ENCODE measurements at places on chromosomes 4 and X.
A peak's percentile ranks its signal among the peaks of the same experiment; 100 is the strongest.

DNA sequence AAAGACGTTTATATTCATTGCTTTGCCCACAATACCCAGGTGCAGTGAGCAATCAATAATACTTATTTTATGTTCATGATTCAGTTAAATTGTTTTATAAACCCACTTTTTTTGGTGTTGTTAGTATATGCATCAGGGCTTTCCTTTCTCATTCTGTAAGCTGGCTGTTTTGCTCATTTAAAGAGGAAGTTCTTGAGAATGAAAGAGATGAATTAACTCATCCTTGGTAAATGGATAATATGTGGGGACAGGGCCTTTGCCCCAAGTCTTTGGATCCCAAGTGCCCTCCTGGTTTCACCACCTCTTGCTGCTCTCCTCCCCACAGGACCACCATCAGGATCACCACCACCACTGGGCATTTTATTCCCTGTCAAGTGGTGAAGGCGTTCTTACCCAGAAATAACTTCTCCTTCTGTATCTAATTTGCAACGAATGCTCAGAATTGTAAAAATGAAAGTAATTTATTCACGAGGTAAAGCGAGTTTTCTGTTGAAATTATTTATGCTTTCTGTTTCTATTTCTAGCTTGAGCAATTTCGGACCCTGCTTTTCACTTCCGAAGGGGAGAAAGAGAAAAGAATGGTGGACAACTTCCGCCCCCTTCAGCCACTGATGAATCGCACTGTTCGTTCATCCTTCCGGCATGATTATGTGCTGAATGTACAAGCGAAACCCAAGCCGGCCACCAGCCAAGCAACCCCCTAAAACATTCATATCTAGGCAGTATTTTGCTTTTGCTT, 8.2 kb upstream of the ZRSR2 start:
- DNase-seq: no peak

- DNase-seq: no peak
Measured at GRCh38 chrX:114611018-114611619, 27.2 kb downstream of the HTR2C start.

- no peak for DNase-seq
Measured at GRCh38 chr4:21628916-21629610, 319.5 kb downstream of the KCNIP4 start.

DNA sequence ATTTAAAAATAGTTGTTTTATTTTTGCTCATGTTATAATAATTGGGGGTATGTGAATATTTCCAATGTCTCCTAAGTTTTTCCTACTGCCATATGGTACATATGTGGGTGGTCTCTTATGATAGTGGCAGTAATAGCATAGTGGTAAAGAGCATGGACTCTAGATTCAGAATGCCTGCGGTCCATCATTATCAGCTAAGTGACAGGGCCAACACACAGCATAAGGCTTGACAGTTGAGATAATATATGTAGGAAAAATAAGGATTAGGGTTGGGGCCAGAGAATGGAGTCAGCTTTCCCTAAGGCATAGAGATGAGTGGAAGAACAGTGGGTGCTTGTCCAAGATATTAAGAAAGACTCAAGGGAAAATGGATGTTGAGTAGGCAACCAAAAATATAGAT, 2707.5 kb downstream of the PCDH7 start:
- no peak for DNase-seq

DNA sequence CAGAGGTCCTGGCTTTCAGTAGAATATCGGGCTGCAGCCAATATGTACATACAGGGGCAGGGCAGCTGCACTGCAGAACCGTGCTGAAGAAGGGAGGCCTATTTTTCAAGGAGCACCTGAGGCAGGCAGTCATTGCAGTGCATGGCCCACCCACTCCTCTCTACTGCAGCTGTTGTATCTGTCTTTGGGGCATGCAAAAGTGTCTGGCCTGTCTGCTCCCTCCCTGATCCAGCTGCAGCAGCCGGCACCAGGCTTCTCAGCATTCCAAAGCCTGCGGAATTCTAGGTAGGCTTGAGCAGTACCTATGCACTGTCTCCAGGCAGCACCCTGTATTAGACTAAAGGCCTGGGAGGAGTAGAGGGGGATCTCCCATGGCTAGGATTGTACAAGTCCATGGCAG, 415.2 kb upstream of the MAGEB16 start:
- peak; percentile 66 for DNase-seq

DNA sequence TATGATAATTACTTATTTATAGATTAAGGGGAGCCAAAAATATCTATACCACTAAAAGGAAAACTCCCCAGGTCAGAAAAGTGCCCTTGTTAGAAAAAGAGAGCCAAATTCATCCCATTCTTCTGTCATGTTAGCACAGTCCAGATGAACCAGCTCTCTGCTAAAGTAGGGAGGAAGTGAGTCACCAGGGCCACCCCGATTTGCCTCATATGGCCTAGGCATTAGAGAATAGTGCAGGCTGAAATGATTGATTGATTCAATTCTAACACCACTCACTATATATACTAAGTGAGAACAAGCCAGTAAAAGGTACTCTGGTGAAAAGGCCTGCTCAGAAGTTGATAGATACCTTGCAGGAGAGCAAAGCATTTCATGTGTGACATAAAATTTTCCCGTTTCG, 94.5 kb downstream of the SRPX start:
- no peak for DNase-seq

GRCh38 chr4:168451331-168451730, 29.0 kb downstream of the DDX60L start:
- no peak for DNase-seq

DNA sequence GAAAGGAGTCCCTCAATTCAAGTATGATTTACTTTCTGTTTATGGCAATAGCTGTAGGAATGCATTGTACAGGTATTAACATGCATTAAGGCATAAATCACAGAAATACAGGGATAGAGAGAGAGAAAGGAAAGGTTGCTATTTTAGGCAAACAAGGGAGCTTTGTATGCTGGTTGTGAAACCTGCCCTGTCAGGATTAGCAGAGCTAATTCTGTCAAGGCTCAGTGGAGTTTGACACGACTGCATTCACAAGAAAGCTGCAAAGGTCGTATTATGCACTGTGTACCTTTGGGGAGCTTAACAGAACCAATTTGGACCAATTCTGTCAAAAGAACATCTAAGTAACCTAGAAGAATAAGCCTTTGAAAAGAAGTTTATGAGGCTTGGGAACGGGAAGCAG, 239.3 kb downstream of the GRIA2 start:
- no peak for DNase-seq

DNA sequence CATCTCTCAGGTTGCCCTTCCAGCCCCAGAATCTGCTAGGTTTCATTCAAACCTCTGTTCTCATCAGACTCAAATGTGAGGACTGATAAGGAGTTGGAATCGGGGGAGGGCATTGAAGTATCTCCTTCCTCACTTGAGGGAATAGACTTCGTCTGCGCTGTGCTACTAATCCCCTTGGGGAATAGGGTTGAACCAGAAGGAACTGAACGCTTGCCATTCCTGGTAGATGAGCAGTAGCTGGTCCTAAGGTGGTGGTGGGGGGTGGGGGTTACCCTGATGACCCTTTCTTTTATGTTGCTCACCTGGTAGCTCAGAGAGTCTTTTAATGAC, 692 bp upstream of the SLC9A7 start:
- no peak for DNase-seq

DNA sequence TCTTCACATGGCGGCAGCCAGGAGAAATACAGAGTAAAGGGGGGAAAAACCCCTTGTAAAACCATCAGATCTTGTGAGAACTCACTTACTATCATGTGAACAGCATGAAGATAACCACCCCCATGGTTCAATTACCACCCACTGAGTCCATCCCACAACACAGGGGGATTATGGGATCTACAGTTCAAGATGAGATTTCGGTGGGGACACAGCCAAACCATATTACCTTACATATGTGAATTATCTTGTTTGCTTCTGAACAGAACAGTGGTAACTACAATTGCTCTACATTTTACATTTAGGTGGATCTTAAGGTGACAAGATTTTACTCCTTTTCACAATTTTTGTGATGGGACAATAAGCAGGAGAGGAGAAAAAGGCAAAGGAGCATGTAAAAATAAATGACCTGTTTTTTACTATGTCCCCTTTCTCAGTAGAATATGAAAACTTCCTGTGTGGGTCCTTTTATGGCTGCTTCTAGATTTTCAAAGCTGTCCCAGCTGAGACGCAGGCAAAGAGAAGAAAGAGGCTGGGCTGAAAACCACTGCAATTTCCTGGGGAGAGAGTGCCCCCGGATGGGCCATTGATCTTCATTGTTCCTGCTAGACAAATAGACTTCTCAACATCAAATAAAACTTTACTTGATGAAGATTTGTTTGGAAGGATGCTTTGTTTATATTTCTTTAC, 45.9 kb upstream of the PGM2 start:
- peak; percentile 7 for DNase-seq

DNA sequence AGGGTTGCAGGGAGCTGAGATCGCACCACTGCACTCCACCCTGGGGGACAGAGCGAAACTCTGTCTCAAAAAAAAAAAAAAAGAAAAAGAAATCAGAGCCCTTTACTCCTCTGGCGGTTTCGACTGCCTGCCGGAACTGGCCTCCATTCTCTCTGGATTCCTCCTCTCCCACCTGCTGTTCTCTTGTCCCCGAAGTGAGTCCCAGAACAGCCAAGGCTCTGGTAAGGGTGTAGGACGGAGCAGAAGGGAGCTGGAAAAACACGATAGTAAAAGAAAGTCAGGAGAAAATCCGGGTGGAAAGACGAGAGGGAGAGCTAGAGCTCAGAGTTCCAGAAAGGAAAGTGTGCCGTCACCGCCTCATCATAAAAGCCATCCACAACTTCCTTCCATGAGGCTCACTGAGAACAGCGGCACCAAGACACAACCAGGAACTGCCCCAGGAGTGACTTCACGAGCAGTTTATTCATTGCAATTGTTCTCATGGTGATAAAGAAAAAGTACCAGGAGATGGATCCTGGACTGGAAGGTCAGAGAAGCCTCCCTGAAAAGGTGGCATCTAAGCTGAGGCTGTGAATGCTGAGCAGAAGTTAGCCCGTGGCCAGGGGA, 12.3 kb downstream of the TLR3 start:
- peak; percentile 84 for DNase-seq

DNA sequence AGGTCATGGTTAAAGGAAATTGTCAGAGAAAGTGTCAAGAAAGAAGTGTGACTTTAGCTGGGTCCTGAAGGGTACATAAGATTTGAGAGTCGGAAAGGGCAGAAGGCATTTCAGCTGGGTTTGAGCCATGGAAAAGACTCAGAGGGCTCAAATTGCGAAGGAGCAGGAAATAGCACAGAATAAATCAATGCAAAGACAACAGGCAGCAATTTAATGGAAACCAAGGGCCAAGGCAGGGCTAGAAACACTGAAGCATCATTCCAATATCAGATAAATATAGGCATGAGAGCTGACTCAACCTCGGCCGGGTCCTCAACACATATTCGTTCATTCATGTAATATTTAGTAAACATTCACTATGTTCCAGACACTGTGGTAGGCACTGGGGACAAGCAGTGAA, 3.6 kb upstream of the FMR1 start:
- DNase-seq: no peak

DNA sequence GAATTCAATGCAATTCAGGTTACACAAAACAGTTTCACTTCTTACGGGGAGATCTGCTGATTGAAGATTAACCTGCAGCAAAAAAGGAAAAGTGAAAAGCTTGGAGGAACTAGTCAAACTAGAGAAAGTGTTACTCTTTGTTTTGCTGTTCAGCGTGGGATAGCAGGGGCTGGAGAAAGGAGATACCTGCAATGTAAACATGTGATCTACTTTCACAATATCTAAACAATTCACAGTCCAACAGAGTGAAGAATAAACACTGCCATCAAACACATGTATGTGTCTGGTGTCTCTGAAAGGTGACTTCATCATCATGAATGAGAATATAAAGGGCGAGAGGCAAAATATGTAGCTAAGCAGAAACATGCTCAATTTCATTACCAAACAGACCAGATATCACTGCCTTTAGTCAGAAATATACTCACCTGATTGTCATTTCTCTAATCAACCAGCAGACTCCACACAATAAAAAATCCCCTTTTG, 26.4 kb downstream of the NIPAL1 start:
- no peak for DNase-seq

- DNase-seq: peak; percentile 22
Measured at GRCh38 chrX:46991664-46992063, 79.4 kb downstream of the JADE3 start.

GRCh38 chrX:19003756-19004155, 19.8 kb upstream of the PHKA2 start:
- no peak for DNase-seq

GRCh38 chrX:45788941-45789348, 588.3 kb upstream of the DIPK2B start:
- DNase-seq: peak; percentile 51

- DNase-seq: no peak
Measured at GRCh38 chr4:145307120-145307519, 126.7 kb upstream of the OTUD4 start.

GRCh38 chrX:123830309-123830708, 29.5 kb upstream of the XIAP start:
- DNase-seq: no peak

GRCh38 chr4:139007640-139008039, 7.9 kb upstream of the NOCT start:
- no peak for DNase-seq

DNA sequence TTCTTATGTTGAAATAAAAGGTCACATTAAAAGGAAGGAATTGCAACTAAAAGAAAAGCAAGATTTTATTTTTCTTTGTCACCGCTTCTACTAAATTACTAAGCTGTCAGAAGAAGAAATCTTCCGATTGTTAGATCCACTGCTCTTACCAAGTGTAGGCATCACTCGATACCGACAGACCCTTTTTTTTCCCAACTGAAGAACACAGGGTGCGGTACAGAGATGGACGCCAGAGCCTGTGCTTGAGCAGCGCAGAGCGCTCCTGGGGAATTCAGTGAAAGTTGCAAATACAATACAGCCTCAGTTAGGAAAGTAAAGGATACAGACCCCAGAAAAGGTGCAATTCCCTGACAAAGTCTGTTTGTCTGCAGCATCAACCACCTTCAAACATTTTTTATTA, 94.9 kb upstream of the WDR17 start:
- DNase-seq: no peak

GRCh38 chr4:109166126-109166525, 136.3 kb downstream of the COL25A1 start:
- DNase-seq: no peak

DNA sequence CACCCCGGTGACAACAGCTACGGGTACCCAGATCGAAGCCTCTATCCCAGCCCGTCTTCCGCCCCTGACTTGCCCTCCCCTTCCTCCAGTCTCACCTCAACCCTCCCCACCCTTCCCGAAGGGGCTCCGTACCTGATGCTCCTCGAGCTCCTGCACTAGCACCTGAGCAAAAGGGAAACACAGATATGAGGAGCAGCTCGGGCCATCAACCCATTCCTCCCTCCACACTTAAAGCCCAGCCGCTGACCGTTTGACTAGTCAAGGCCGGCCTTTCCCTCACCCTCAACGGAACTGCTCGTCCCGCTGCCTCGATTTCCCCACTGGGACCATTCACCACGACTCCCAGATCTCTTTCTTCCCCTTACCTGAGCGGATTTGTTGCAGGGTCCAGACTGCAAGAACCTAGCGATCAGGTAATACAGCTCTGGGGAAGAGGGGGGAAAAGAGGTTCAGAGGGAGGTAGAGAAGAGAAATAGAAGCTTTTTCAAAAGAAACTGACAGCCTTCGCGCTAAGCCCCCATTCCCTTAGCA, 731 bp downstream of the BRWD3 start:
- DNase-seq: peak; percentile 55

Measured in ELF-1 (cell line).